ENCODE measurements at places on chromosomes 1 and 21. TPM values are rescaled to one million over a fixed set of nuclear protein-coding genes. Genes with fewer than 3 reads are reported as not detected.

OR14K1 gene
- total RNA-seq = not detected

RGS1 gene
- not detected for total RNA-seq

PCP4 gene
- total RNA-seq = not detected

ANGPTL3 gene
- not detected for total RNA-seq

GPR157 gene
- 4.5 TPM for total RNA-seq

Measured in thoracic aorta endothelial cell (primary cell).